ENCODE measurements at places on chromosomes 7 and 10. TPM values are rescaled to one million over a fixed set of nuclear protein-coding genes. Genes with fewer than 3 reads are reported as not detected.

- no peak for DNase-seq
Observed at GRCh38 chr7:55490099-55490498, 82.2 kb downstream of the VOPP1 start.

GRCh38 chr10:93566435-93567276 is at the start of gene FFAR4:
FFAR4 (plus strand) TSS chr10:93566665; CDS start chr10:93566721, 56 bp downstream.
- DNase-seq, result peak; percentile 56

DNA sequence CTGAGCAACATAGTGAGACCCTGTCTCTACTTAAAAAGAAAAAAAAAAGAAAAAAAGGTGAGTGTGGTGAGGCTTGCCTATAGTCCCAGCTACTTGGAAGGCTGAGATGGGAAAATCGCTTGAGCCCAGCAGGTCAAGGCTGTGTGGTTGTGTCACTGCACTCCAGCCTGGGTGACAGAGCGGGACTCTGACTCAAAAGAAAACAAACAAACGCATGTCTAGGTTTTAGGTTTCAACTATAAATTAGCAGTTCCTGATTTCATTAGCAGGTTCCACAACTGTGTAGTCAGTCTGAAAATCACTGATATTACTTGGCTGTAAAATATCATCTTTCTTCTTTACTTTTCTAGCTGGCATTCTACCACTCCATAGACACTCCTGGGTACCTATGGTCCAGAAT is 155.7 kb upstream of the HGF start:
- no peak for DNase-seq

DNA sequence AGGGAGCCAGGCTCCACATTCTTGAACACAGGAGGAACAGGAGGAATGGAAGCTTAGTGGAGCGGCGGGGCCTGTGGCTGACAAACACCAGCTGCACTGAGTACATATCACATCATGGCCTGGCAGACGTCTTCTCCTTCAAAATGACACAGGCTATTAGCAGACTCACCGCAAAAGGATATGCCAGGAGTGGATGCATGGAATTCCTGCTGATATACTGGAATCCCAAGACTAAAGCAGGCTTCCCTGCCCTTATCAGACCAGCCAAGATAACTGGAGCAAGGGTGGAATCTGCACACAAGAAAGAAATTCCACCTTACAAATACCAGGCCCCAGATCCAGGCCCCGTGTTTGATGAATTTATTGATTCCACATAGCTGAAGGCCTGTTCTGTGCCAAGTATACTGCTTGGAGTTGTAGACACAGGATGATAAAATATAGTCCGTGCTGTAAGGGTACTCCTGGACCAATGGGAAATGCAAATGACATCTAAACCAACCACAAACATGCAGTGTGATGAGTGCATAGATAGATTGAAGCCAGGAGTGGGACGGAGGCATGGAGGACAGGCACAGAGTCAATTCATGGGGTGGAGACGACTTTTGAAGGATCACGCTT is 480.5 kb upstream of the ZMIZ1 start:
- DNase-seq, result peak; percentile 76

DNA sequence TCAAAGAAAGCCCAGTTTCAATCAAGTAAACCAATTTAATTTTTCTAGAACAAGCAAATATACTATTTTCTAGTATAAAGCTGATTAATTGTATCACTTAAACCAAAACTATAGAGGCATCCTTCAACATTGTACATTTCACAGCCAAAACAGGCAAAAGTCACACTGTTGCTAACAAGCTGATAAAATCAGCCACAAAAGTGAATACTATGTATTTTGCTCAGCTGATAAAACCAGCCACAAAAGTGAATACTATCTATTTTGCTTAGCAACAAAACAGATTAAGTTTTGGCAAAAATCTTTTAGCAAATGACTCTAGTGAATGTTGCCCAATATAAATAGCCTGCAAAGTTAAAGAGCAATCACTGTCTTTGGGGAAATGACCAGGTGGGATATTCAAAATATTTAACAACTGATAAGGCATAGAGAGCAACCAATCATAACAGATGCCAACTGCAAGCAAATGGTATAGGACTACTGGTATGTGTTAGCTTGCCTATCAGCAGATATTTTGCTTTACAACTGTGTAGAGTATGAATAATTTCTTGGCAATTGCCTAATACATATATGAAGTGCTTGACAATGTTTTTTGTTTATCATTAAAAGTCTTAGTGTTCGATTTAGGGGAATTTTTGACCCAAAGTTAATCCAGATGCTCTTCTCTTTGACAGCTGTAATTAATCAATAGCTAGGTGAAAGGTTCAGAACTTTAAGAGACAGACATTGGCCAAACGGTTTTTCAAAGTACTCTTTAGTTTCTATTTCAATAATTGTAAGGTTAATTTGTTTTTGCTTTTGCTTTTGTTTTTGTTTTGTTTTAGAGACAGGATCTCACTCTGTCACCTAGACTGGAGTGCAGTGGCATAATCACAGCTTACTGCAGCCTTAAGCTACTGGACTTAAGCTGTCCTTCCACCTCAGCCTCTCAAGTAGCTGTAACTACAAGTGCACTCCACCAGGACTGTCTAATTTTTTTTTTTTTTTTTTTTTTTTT is 44.4 kb upstream of the SP4 start:
- no peak for DNase-seq

DNA sequence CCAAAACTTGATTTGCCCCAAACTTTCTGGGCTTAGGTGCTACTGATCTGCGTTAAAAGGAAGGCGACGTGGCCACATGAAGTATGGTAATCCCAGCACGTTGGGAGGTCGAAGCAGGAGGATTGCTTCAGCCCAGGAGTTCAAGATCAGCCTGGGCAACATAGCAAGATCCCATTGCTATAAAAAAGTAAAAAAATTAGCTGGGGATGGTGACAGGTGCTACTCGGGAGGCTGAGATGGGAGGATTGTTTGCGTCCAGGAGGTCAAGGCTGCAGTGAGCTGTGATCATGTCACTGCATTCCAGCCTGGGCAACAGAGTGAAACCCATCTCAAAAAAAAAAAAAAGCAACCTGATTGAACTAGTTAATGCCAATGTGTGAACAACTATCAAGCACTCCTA is 5.1 kb upstream of the CUL1 start:
- no peak for DNase-seq

DNA sequence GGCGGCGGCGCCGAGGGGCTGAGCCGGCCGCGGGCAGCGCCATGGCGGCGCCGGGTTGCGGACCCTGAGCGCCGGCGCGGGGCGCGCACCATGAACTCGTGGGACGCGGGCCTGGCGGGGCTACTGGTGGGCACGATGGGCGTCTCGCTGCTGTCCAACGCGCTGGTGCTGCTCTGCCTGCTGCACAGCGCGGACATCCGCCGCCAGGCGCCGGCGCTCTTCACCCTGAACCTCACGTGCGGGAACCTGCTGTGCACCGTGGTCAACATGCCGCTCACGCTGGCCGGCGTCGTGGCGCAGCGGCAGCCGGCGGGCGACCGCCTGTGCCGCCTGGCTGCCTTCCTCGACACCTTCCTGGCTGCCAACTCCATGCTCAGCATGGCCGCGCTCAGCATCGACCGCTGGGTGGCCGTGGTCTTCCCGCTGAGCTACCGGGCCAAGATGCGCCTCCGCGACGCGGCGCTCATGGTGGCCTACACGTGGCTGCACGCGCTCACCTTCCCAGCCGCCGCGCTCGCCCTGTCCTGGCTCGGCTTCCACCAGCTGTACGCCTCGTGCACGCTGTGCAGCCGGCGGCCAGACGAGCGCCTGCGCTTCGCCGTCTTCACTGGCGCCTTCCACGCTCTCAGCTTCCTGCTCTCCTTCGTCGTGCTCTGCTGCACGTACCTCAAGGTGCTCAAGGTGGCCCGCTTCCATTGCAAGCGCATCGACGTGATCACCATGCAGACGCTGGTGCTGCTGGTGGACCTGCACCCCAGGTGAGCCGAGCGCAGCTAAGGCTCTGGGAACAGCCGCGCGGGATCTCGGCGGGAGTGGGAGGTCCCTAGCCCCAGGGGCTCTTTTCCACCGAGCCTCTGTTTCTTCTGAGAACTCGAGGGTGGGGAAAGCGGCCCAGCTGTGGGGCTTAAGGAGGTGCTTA is at the start of gene GPR26:
GPR26 (plus strand) TSS at position 38 of the 919 bp plus-strand sequence; CDS start at position 91, 53 bp downstream.
- no peak for DNase-seq

GRCh38 chr7:14995774-14996173 is 93.2 kb upstream of the DGKB start:
- DNase-seq, result no peak

- no peak for DNase-seq
Observed at GRCh38 chr7:70797109-70797514, 334.8 kb upstream of the GALNT17 start.

DNA sequence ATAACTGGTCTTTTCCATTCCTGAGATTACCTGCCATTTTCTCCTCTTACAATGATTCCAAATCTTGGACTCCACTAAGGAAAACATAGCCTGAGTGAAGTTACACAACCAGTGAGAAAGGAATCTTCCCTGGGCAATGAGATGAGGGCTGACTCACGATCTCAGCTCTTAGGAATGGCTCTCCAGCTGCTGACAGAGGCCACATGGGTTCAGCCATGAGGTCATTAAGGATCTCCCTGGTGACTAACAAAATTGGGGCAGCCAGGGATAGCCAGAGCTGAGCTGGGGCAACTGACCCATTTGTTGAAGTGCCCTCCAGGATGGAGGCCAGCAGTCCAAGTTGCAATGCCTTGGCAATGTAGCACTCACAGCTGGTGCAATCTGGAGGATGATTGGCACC is 78.7 kb upstream of the MKLN1 start:
- peak; percentile 48 for DNase-seq

DNA sequence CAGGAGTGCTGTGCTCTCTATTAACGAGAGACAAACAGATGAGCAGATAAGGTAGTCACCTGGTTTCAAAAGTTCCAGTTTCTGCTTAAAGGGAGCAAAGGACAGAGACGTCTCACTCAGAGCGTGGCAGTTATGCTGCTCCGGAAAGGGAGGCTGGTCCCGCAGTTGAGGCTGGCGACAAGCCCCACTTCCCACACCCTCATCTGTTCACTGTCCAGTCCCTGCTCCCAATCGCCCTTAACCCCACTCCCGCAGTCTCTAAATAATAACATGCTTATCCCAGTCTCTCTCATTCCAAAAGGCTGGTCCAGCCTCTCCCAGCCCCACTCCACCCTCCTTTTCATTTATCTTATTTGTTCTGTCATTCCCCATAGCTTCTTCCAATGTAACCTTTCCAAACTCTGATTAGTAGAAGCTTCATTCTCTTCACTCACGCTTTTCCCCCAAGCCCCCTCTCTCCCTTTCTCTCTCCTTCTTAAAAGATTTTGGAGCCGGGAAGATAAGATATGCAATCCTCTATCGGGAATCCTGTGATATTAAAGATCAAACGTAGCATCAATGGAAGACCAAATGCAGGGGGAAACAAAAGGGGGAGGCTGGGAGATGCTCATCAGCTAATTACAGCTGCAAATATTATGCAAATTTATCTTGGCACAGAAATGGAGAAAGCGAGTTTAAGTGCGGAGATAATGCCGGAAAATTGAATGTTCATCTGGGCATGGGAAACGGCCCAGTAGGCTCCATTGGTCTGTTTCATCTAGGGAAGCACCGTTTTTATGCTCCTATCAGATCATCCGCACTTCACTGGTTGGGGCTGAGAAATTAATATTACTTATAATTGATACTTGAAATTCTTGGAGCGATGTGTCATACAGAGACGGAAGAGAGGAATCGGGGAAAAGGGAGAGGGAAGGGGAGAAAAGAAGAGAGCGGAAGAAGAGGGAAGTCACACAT is 16.3 kb upstream of the GATA3 start:
- no peak for DNase-seq

DNA sequence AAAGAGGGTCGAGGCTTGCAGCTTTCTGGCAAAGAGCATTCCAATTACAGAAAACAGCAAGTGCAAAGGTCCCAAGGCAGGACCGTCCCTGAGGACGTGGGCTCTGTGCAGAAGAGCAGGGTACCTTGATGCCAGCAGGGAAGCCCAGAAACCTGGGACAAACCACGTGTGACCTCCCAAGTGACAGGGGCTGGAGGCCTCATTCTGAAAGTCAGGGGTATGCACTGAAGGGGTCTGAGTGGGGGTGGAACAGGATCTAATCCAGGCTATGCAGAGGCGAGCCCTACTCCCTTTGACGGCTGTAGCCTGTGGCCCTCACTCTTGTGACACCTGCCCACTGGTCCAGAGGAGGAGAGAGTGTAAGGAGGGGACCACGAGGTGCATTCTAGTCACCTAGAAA is 22.9 kb downstream of the TMEM273 start:
- no peak for DNase-seq

- no peak for DNase-seq
Observed at GRCh38 chr10:43209651-43210141, 57.2 kb downstream of the RASGEF1A start.

- DNase-seq, result no peak
Observed at GRCh38 chr10:24485304-24485703, 238.4 kb downstream of the ARHGAP21 start.

DNA sequence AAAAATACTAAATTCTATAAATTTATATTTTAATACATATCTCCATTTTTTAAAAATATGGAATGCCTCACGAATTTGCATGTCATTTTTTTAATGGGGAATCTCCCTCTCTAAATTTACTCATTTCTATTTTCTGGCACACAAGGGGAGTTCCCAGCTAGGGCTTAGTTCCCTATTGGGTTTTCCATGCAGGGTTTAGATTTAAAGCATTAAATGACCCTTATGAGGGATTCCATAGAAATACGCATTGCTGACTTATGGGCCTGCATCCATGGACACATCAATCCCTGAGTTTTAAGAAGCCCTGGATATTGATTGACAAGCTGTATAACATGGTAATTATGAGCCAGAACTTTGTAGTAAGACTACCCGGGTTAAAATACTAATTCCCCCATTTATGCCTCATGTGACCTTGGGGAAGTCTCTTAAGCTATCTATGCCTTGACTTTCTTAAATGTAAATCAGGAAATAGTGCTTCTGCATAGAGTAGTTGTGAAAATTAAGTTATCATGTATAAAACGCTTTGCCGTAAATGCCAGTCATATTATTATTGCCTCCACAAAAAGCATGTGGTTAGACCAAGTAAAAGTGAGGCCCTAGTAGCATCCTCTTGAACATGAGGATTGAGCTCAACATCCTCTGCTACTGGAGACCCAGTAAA is 78.8 kb upstream of the ANKRD1 start:
- no peak for DNase-seq

DNA sequence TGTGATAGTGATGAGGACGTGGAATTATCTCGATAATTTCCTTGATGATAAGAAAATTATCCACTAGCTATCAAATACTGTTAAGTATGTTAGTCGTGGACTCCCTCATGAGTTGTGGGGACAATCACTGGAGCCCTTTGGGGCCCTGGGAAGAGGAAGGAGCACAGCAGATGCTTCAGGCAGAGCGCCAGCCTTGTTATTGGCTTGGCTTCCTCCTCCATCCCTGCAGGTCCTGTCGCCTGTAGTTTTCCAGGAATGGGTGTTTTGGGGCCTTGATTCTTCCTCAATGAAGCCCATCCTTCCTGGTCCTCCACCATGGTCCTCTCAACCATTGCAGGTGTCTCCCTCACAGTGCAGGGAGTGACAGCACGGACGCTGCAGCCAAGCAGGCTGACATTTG is 32.5 kb upstream of the ZNF32 start:
- no peak for DNase-seq

The CADPS2 gene
- total RNA-seq, result 6.4 TPM

The CAMK2G gene
- 13.0 TPM for total RNA-seq

The ADAM8 gene
- 1.5 TPM for total RNA-seq

The TRIM73 gene
- total RNA-seq, result 1.6 TPM

The DENND2A gene
- total RNA-seq, result 9.9 TPM

The SLC39A12 gene
- not detected for total RNA-seq

The TLL2 gene
- total RNA-seq, result 4.2 TPM

The SLC18A2 gene
- total RNA-seq, result not detected
